ENCODE measurements at places on chromosomes 11 and 22.

DNA sequence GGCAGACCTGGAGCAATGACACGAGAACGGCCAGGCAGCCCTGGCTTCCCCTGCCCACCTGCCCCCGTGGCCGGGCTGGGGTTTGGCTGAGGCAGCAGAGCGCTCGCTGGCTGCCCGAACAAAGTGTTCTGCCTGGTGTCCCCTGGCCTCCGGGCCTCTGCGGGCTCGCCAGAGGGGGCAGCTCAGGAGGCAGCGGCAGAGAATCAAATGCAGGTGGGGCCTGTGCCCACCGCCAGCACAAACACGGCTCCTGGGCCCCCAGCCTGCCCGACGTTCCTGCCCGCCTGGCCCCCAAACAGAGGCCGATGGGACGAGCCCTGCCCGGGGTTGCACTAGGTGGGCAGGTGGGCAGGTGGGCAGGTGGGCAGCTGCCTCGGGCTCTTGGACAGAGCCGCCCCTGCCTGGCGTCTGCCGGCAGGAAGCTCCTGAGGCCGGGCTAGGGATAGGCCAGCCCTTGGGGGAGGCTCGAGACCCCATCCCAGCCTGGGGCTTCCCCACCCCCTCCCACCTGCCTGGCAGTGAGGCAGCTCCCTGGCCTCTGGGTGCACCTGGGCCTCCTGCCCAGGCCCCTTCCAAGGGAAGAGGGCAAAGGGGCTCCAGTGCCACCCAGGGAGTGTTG, 46.8 kb downstream of the CDKN1C start:
- DNase-seq: no peak

- DNase-seq: no peak
Measured at GRCh38 chr22:24178502-24179440, 2.5 kb upstream of the SUSD2 start.

- DNase-seq: no peak
Measured at GRCh38 chr22:33112580-33112979, 54.4 kb upstream of the SYN3 start.

- no peak for DNase-seq
Measured at GRCh38 chr11:57601297-57601696, 3.8 kb downstream of the SERPING1 start.

DNA sequence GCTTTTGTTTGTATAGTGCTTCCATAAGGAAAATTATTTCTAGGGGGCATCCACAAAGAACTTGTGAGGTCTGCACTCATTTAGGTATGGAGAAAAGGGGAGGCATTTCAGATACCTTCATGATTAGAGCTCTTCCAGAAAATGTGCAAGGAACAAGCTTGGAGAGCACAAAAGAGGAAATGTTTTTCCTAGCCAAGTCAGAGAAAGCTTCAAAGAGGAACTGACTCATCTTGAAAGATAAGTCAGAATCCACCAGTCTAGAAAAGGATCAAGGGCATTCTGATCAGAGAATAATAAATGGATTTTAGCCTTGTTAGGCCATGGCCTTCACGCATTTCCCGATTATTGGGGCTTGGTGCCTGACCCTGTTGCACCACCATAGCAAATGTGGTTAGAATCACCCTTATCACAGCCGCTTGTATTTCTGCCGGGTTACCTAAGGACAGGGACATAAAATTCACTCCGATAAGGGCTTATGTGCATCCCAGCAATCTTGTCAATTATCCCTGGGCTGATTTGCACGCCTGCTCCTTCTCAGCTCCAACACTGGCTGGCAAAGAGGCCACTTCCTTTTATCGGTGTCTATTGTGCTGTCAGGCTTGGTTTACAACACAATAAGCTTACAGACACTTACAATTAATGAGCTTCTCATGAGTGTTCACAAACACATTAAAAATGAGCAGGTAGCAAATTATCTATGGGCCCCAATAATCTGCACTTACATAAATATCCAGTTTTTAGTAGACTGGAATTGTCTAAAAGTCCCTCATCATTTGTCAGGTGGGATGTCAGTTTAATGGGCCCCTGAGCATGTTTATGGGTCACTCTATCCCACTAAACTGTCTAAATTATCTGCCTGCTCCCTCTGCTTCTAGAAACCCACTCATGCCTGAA, 613.5 kb downstream of the SOX6 start:
- DNase-seq: no peak
